Stimulated activated CD8-positive, alpha-beta memory T cell treated with anti-CD3 and anti-CD28 coated beads, Interleukin-4, amount 100 ng/mL, for 4 hours (primary cell): ENCODE measurements at places on chromosomes 3 and 15.

DNA sequence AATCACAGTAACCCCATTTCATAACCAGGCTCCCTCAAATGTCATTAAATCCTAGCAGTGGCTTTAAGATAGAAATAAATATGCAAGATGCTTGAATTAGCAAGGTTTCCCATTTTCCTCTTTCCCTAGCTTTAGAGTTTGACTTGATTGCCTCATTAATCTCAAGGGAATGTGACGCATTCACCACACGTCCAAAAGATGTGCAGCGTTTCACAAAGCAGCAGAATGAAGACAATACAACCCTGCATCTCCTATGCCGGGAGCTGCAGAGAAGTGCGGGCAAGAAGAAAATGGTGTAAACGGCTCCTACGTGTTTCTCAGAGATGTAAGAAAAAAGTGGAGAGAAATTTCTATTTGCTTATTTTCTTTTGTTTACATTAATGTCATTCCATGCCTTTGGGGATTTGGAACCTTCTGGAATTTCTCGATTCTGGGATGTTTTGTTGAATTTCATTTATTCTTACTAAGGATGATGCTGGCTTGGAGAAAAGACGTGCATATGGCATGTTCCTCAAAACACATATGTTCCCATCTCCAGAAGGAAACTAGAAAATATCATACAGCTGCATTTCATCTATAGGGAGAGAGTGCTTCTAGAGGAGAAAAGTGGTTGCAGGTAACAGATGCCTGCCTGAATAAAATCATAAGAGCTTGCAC, 27.8 kb upstream of the FRMD4B start:
- DNase-seq, result no peak

GRCh38 chr3:145272684-145273083, 888.3 kb downstream of the PLOD2 start:
- no peak for DNase-seq

GRCh38 chr3:131393868-131394267, 12.3 kb downstream of the NUDT16 start:
- DNase-seq, result no peak

DNA sequence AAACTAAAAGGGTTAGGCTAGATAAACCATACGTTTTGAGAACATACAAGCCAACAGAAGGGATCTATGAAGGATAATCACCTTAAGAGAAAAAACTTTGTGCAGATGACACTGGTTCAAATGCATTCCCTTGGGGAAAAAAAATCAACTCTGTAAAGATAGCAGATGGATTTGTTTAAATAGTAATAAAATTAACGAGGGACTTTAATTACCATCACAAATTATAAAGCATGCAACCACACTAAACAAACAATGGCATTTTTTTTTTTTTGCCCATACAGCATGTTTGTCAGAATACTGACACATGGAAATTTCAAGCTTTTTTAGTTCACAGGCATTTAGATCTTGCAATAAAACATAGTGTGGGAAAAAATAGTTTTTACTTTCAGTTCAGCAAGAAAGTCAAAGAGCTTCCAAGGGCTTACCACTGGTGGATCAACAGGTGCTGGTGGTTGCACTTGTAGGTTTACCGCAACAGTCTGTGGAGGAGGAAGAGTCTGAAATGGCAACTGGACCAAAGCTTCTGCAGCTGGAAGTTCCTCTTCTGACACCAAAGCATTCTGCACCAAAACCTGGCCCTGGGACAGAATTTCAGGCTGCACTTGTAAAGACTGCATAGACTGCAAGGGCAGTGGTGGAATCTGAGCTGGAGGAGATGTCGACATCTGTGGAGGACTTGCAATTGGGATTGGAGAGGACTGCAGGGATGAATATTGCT, 53.1 kb downstream of the PHC3 start:
- no peak for DNase-seq

DNA sequence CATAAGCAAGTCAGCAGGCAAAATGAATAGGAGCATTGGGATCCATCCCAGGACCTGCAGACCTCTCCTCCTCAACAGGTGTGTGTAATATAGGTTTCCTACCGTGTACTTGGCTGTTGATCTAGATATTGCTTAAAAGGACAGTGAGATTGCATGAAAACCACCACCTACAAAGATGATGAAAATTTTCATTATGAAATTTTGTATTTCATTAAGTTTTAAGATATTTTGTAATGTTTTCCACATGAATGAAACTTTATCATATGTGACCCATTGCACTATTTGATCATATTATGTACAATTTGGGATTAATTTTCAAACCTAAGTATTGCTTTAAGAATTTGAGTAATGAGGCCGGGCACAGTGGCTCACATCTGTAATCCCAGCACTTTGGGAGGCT, 94.3 kb upstream of the TRPM1 start:
- no peak for DNase-seq

DNA sequence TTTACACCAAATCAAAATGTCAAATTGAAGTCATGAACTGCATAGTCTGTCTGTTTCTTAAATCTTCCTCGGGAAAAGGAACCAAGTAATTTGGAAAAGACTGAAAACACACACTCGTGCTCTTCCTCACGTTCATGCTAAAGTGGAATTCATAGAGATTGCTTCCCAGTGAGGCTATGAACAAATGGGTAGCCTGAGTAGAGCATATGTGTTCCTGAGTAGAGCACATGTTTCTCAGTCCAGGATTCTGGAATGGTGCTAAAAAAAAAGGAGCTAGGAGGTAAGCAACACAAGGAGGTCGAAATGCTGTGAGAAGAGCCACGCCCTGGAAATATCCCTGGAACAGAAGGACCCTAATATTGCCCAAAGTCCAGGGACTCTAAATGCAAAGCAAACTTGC, 494.2 kb upstream of the THBS1 start:
- no peak for DNase-seq

GRCh38 chr3:132289316-132289715, 27.9 kb upstream of the ACP3 start:
- DNase-seq, result no peak

DNA sequence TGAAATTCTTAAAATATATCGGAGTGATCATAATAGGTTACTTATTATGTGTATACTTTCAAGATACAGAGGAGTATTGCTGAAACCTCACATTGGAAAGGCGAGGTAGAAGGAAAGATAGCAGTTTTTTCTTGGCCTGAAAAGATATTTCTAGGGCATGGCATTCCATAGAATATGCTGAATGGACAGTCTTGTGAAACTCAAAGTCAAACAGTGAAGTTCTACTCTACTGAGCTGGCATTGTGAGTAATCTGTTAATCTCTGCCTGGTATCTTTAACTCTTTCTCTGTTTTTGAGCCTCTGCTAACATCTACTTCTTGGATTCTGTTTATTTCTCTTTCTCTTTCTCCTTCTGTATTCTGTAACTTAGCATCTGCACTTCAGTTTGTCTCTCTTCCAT, 176.3 kb upstream of the ZBTB20 start:
- DNase-seq, result no peak

DNA sequence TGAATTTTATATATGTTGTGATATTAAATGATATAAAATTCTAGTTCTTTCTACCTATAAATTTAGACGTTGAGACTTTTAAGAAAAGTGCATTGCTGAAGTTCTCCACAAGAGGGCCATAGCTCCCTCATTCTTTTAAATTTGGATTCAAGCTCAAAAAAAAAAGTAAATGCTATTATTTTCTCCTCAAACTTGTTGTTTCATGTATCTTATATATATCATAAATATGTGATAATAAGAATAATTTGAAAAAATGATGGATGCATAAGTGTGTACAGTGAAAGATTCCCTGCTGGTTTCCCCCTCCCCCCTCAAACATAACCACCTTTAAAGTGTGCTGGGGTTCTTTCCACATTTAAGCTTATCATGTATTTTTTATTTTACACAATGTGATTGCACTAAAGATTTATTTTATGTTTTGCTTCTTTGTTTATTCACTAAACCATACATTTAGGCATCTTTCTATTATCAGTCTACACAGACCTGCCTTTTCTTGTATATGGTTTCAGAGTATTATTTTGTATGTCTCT, 769.4 kb upstream of the GOLIM4 start:
- DNase-seq, result no peak

DNA sequence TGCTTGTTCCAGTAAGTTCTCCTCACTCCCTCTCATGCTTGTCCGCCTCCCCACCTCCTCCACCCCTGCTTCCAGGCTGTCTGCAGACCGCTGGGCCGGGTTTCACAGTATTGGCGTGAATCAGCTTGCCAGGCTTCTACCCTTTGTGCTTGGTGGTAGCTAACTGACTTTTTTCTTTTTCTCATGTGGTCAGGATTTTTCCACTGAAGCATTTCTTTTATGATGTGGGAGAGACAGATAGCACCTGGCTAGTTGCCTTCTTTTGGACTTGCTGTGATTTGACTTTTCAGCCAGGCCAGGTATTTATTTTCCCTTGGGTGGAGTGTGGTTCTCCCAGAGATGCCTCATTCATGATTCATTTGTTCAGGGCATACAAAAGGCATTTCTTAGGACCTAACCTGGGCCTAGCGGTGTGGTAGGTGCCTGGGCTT, 60.6 kb downstream of the ST6GAL1 start:
- no peak for DNase-seq
